Left cardiac atrium (tissue), 4 donors: ENCODE measurements at places on chromosomes 11 and 22. TPM values are rescaled to one million over a fixed set of nuclear protein-coding genes. Genes with fewer than 3 reads are reported as not detected.
A peak's percentile ranks its signal among the peaks of the same experiment; 100 is the strongest.

APOBEC3H gene
- total RNA-seq, result not detected

MUC6 gene
- total RNA-seq, result not detected

EMID1 gene
- 1.8 TPM for total RNA-seq

IL17RA gene
- total RNA-seq, result 15.4 TPM

ANO9 gene
- total RNA-seq, result 1.6 TPM

ASRGL1 gene
- 7.8 TPM for total RNA-seq

TEX54 gene
- total RNA-seq, result not detected

CCDC73 gene
- not detected for total RNA-seq

ACR gene
- total RNA-seq, result 1.5 TPM

TMEM121B gene
- total RNA-seq, result 0.97 TPM

TRIM29 gene
- 0.50 TPM for total RNA-seq

SERGEF gene
- total RNA-seq, result 21.1 TPM

FAM118A gene
- total RNA-seq, result 20.9 TPM

LGALS1 gene
- 917 TPM for total RNA-seq

KRTAP5-7 gene
- not detected for total RNA-seq

PATE2 gene
- total RNA-seq, result not detected

OR51I1 gene
- total RNA-seq, result not detected

BTBD18 gene
- total RNA-seq, result not detected

KLHL35 gene
- 1.2 TPM for total RNA-seq

RAB30 gene
- total RNA-seq, result 17.0 TPM

DNA sequence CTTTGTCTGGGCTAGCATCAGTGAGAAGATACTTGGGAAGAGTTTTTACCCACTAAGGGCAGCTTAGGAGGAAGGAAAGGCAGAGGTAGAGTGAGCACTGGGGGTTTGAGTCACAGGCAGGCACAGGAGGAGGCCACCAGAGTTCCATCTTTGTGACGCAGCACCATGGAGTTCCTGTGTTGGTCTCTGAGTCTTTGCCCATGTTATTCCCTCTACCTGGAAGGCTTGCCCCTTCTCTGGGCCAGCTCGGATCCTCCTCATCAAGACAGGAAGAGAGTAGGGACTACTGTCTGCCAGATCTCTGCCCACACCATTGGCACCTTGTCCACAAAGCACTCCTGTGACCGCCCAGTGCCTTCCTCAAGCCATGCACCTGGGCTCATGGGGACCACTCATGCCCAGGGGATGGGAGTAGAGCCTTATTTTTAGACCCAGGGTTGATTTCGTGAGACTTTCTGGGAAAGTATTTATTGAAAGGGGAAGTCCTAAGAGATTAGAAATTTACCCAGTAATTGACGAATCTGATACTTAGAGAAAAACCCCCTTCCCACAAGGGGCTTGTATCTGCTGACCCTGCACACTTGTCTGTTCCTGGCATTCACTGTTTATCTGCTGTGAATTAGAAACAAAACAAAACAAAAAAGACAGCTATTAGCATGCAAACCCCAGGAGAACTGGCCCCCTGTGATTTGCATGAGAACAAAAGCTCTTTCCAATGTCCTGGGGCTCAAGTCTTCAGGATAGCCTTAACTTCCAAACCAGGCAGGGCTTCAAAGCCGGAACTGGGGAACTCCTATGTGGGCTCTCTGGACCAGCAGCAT lies 35.9 kb upstream of the MYEOV start:
- DNase-seq, result no peak

- no peak for DNase-seq
Measured at GRCh38 chr11:32968541-32968940, 47.1 kb upstream of the DEPDC7 start.

- no peak for DNase-seq
Measured at GRCh38 chr11:123719452-123719851, 22.0 kb downstream of the ZNF202 start.

- DNase-seq, result no peak
Measured at GRCh38 chr11:110349138-110349996, 53.0 kb upstream of the RDX start.

- no peak for DNase-seq
Measured at GRCh38 chr22:19419464-19420178, 11.9 kb downstream of the HIRA start.

GRCh38 chr11:27388869-27389268 lies 25.9 kb upstream of the CCDC34 start:
- DNase-seq, result no peak

DNA sequence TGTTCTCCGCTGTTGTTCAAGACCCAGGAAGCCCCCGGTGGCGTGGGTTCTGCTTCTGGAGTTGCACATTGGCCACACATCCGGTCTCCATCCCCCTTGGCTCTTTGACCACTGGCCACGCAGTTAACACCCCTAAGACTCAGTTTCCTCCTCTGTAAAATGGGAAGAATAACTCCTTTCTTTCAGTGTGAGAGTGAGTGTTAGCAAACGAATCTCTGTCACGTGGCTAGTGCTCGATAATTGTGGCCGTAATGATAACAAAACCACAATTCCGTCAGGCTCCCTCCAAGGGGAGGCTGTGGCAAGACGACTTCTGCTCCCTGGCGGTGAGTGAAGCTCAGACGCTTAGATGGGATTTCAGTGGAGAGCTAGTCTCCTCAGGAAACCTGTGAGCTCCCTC lies 315.2 kb upstream of the B3GAT1 start:
- no peak for DNase-seq

DNA sequence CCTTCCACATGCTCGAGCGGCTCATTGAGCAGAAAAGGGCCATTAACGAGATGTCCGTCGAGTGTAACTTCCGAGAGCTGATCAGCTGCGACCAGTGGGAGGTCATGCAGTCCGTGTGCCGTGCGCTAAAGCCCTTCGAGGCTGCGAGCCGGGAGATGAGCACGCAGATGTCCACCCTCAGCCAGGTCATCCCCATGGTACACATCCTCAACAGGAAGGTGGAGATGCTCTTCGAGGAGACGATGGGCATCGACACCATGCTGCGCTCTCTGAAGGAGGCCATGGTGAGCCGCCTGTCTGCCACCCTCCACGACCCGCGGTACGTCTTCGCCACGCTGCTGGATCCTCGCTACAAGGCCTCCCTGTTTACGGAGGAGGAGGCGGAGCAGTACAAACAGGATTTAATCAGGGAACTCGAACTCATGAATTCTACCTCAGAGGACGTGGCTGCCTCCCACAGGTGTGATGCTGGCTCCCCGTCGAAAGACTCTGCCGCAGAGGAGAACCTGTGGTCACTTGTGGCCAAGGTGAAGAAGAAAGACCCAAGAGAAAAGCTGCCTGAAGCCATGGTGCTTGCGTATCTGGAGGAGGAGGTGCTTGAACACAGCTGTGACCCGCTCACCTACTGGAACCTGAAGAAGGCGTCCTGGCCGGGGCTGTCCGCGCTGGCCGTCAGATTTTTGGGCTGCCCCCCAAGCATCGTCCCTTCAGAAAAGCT lies 31.7 kb downstream of the ALG12 start:
- DNase-seq, result no peak

DNA sequence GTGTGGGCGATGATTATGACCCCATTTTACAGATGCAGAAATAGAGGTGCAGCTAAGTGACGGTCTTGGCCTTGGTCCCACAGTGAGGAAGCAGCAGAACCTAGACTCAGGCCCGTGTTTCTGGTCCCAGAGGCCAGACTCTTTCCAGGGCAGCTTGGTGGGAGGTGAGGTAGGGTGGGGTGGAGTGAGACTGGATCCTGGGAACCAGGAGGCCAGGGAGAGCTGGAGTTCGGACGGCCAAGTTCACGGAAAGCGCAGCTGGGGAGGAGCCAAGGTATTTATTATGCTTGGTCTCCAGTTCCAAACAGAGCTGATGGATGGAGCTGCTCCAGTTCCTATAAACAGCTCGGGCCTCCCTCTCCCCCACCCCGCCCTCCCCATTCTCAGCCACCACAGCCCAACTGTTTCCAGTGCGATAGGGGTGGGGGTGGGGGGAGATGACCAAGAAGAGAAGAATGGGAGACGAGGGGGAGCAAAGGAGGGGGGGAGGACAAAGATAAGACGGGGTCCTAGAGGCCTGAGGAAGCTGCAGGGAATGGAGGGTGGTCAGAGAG lies 16.2 kb downstream of the LRRC32 start:
- peak; percentile 81 for DNase-seq

GRCh38 chr11:2507945-2508749 lies 63.3 kb downstream of the KCNQ1 start:
- peak; percentile 13 for DNase-seq

DNA sequence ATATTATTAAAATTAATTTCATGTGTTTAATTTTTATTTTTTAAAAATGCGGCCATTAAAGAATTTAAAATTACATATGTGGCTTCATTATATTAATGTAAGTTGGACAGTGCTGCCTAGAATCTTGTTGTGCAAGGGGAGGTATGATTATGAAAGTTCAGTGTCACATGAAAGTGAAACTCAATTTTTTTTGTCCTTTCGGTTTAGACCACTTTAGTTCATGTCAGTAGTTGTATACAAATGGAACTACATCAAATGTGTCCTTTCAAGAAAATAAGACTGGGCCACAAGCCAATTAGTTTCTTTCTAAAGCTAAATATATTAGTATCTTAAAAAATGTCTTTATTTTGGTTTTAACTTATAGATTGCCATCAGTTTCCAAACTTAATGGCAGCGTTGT lies 35.7 kb downstream of the TBCEL start:
- DNase-seq, result no peak

DNA sequence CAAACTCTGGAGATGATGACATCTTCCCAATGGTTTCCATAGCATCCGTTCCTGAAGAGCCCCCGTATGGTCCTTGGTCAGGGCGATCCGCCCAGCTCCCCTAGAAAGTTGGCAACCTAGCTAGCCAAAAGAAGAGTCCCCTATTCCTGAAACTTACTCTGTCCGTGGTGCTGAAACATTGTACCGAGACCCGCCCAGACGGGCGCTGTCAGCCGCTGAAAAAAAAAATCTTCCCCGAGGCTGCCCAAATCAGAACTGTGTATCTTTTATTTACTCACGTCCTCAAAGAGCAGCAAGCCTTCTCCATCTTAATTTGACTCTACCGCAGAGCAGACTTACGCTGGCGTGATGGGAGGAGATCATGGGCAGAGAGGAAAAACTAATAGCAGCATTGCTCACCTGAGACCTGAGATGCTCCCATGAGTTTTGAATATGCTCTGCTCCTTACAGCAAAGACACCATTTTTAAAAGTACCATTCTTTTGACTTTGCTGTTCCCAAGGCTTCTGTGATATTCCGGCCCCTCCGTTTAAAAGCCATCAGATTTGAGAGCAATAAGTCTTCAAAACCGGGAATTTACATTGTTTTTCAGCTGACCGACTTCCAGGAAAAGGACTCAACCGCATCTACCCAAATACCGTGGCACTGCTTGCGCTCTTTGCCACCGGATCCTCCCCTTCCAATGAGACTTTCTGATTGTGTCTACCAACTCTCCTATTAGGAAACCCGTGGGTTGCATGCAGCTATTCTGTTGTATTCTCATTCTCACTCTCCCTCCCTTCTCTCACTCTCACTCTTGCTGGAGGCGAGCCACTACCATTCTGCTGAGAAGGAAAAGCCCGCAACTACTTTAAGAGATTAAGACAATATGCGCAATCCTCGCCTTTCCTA lies at the start of gene SLC17A6:
Gene SLC17A6 (plus strand): TSS at position 786 of the 890 bp plus-strand sequence. CDS start 153 bp downstream, outside the sequence.
- no peak for DNase-seq

- DNase-seq, result peak; percentile 17
Measured at GRCh38 chr22:39215426-39216142, 29.2 kb downstream of the PDGFB start.

- DNase-seq, result peak; percentile 86
Measured at GRCh38 chr11:63916837-63917691, at the start of gene RCOR2. Gene RCOR2, minus strand, starts transcription at chr11:63917164. Its CDS starts 708 bp downstream, at chr11:63916456.

- no peak for DNase-seq
Measured at GRCh38 chr11:116224889-116225200, 547.9 kb downstream of the BUD13 start.

GRCh38 chr22:32080904-32081303 lies 37.8 kb downstream of the SLC5A1 start:
- no peak for DNase-seq

DNA sequence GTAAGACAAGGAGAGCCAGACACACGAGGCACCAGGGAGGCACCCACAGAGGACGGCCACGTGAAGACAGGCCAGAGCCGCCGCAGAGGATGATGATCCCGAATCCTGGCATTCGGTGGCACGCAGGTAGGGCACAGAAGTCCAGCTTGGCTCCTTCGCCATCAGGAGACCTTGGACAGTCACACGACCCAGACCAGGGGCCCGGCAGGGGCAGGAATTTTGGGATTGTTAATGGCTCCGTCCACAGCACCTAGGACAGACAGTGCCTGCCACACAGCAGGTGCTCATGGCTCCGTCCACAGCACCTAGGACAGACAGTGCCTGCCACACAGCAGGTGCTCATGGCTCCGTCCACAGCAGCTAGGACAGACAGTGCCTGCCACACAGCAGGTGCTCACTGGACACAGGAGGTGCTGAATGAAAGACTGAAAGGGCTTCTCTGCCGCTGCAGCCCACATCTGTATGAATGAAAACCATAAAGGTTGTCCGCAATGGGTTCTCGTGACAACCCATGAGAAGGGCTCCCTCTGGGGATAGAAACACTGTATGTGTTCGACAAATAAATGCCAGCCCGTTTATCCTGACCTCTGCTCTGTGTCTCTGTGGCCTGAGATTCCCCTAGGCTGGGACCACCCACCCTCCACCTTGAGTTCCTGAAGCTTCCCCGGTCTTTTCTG lies 341.6 kb downstream of the CTTN start:
- no peak for DNase-seq

GRCh38 chr11:117862019-117862725 lies 14.3 kb downstream of the FXYD6 start:
- DNase-seq, result no peak

- DNase-seq, result no peak
Measured at GRCh38 chr11:60866911-60867870, at the start of gene ZP1. Gene ZP1, plus strand, starts transcription at chr11:60867542. Its CDS starts 20 bp downstream, at chr11:60867562.
